Muscle of leg (tissue), 16 donors: ENCODE measurements at places on chromosomes 5 and 9. TPM values are rescaled to one million over a fixed set of nuclear protein-coding genes. Genes with fewer than 3 reads are reported as not detected.
A peak's percentile ranks its signal among the peaks of the same experiment; 100 is the strongest.

The INSL4 gene
- total RNA-seq, result not detected

The PCDHA10 gene
- 0.09 TPM for total RNA-seq

The SCGB3A1 gene
- 1.8 TPM for total RNA-seq

GRCh38 chr9:33884856-33885701 is 68.1 kb downstream of the UBE2R2 start:
- DNase-seq, result peak; percentile 82

The PDLIM4 gene
- total RNA-seq, result 29.7 TPM

DNA sequence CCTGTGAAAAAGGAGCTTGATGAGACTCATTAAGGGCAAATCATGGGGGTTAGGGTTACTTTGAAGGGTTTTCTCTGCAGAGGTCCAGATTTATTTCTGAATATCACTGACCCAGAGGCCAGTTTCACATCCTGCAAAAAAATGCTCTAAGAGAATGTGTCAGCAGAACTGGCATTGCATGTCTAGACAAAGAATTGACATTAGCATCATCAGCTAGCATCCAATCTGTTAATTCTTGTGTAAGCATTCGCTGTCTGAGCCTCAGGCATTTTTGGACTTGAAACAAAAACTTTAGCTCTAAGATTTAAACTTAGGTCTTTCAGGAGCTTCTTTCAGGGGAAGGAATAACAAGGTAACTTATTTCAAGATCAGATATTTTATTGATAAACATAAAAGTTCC is 187.9 kb upstream of the ELL2 start:
- peak; percentile 23 for DNase-seq

DNA sequence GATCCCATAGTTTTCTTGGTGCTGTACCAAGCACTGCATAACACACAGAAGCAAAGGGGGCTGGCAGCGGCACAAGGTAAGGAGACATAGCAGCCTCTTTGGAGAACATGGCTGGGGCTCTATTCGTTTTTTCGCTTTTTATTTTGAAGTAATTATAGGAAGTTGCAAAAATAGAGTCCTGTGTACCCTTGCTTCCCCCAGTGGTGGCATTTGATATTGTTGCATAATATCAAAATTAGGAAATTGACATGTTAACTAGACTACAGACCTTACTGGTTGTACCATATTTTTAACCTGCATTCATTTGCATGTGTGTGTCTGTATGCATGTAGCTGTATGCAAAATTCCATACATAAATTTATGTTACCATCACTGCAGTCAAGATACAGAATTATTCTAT is 6.6 kb upstream of the UBQLN1 start:
- DNase-seq, result no peak

DNA sequence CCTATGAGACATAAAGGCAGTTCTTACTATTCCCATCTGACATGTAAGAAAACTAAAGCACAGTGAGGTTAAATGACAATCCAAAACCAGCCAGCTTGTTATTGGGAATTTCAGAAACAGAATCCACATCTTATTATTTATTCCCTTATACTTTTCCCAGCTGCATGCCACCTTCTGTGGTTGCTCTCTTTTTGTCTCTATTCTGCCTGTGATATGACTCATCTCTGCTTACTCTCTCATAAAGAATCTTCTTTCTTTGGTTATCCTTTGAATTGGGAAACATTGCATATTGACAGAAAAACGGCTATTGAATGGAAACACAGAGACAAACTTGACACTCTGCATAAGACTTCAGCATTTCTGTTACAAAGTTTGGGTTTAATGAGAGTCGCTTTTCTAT is 183.2 kb downstream of the TLR4 start:
- no peak for DNase-seq

DNA sequence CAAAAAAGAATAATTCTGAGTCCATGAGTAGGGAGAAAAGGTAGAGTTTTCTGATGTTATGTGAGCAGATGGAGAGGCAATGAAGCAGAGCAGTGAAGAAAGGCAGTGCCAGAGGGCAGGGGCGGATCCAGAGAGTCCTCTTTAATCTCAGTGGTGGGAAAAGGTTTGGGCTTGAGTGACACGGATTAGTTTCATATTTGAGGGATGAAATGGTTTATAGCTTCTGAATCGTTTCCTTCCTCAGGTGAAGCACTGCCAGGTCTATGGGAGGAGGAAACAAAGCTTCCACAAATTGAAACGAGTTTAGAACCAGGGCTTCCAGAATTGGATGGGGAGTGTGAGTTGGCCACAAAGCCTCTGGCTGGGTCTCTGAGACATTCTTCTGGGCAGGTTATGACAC is 517.0 kb upstream of the PAPPA start:
- DNase-seq, result no peak

The KIF24 gene
- total RNA-seq, result 10.3 TPM

DNA sequence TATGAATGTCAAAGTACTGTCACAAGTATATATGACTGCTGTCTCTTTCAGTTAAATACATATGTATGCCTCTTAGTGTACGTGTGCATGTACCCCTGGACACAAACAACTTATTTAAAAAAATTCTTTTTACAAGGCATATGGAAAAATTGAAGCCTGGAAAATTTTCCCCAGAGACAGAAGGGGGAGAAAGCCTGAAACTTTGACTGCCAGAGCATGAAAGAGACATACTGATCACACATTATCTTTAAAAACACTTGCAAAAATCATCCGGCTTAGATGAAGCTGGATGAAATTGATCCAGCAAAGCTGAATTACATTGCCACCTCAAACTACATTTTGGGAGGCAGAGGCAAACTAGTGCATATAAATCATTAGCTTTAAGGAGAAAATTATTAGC is 88.0 kb upstream of the NFIB start:
- peak; percentile 85 for DNase-seq

- peak; percentile 95 for DNase-seq
These were observed 29.0 kb downstream of the PTGES2 start for GRCh38 chr9:128098297-128099230.

GRCh38 chr5:14081791-14082190 is 61.4 kb upstream of the TRIO start:
- DNase-seq, result peak; percentile 13

GRCh38 chr9:134632329-134632728 is 9.3 kb upstream of the COL5A1 start:
- DNase-seq, result no peak

GRCh38 chr5:67214036-67214435 is 17.4 kb upstream of the CD180 start:
- no peak for DNase-seq

GRCh38 chr5:159458217-159458711 is 128.0 kb upstream of the IL12B start:
- no peak for DNase-seq

- no peak for DNase-seq
These were observed 59.2 kb upstream of the PHF24 start for GRCh38 chr9:34898846-34899245.

DNA sequence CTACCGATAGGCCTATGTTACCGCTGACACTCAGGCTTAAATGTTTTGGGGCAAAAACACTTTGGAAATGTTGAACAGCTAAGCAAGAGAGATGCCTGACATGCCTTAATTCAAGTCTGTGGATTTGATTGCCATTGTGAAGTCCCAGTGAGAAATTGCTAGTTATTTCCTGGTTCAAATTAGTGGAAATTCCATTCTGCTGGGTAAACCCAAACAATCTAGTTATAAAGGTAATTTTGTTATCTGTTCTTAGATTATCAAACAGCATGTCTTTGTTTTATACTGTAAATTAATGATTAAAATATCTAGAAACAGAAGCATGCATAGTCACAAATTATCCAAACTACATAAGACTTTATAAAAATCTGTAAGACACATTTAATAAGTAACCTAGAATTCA is 96.6 kb downstream of the PJA2 start:
- no peak for DNase-seq
